ENCODE measurements at places on chromosomes 4 and X.
A peak's percentile ranks its signal among the peaks of the same experiment; 100 is the strongest.

DNA sequence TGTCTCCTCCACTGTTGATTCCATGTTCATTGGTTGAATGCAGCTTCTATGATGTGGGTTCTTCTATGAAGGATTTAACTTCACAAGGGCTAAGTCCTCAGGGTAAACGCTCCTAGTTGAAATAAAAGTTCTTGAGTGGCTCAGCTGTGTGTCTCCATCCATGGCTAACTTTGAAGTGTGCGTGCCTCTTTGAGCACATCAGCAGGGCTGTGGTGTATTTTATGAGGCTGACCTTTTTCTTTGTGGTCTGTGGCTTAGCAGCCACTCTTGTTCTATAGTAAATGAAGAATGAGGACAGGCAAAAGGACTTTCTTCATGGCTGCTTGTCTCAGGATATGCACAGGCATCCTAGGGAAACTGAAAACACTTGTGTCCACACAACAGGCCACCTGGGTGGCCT is 88.5 kb downstream of the KIT start:
- peak; percentile 25 for DNase-seq

GRCh38 chr4:110751986-110752385 is 129.1 kb upstream of the PITX2 start:
- no peak for DNase-seq

DNA sequence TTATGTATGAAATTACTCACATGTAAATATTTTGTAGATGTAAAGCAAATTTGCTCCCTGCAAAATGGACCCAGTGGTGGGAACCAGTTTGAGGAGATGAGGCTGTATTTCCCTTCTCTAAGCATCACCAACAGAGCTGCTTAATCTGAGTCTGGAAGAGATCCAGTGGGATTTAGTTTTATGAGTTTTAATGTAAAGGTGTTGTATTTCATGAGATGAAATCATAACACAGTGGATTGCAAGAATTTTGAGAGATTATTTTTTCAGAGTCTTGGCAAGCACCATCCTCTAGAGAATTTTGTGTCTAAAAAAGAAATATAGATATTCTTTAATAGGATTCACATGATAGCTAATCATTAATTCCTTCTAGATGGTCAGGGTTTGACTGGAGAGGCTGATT is 35.6 kb upstream of the SFRP2 start:
- no peak for DNase-seq

DNA sequence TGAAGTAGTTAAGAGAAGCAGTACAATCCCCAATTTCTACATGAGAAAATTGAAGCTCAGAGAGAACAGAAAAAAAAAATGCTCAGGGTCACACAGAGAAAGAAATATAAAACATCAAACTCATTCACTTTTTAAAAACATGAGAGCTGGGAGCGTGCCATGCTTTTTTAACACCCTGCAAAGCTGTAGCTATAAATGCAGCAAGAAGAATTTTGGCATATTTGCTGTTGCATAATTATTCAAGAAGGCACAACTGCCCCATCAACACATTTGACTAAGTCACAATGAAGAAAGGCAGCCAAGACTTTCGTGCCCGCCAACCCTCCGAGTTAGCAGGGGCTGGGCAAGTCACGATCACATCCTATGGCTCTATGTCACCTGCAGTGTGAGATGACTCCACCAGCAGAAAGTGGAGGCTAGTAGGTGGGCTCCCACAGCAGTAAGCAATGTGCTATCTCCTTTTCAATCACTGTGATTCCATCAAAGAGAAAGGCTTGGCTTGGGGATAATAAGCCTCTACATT is 214.8 kb downstream of the DHX15 start:
- no peak for DNase-seq

DNA sequence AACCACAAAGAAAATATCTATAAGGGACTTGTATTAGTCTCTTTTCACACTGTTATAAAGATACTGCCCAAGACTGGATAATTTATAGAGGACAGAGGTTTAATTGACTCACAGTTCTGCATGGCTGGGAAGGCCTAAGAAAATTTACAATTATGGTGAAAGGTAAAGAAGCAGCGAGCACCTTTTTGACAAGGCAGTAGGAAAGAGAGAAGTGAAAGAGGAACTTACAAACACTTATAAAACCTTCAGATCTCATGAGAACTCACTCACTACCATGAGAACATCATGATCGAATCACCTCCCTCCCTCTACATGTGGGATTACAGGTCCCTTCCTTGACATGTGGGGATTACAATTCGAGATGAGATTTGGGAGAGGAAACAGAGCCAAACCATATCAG is 856.0 kb downstream of the TRAM1L1 start:
- DNase-seq, result no peak

- DNase-seq, result no peak
These were observed 98.1 kb upstream of the ENPP6 start for GRCh38 chr4:184315675-184316359.

- DNase-seq, result no peak
These were observed 48.0 kb upstream of the TMEM164 start for GRCh38 chrX:109954955-109955354.

- DNase-seq, result no peak
These were observed 10.6 kb upstream of the BCOR start for GRCh38 chrX:40108162-40108958.

- DNase-seq, result no peak
These were observed 6.4 kb downstream of the NKX6-1 start for GRCh38 chr4:84492737-84493091.

DNA sequence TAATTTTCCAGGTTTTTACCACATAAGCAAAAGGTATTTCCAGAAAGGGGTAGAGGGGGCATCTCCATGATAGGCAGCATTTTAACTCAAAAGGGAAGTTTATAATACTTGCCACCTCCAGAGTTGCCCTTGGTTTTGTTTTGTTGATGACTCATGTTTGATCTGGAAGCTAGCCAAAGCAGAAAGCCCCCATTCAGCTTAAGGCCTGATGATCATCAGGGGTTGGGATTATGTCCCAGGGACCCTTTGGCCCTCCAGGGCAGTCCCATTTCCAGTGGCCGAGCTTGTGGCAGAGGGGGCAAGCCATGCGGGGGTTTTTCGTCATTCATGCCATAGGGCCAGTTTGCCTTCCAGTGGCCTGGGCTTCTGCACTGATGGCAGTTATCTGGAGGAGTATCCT is 143.0 kb upstream of the PLAC1 start:
- no peak for DNase-seq

GRCh38 chrX:107677501-107677901 is 49.2 kb downstream of the PRPS1 start:
- no peak for DNase-seq

- DNase-seq, result no peak
These were observed 4.2 kb downstream of the TLL1 start for GRCh38 chr4:165877286-165877685.

- DNase-seq, result no peak
These were observed 80.0 kb downstream of the FHIP1A start for GRCh38 chr4:151488968-151489367.

DNA sequence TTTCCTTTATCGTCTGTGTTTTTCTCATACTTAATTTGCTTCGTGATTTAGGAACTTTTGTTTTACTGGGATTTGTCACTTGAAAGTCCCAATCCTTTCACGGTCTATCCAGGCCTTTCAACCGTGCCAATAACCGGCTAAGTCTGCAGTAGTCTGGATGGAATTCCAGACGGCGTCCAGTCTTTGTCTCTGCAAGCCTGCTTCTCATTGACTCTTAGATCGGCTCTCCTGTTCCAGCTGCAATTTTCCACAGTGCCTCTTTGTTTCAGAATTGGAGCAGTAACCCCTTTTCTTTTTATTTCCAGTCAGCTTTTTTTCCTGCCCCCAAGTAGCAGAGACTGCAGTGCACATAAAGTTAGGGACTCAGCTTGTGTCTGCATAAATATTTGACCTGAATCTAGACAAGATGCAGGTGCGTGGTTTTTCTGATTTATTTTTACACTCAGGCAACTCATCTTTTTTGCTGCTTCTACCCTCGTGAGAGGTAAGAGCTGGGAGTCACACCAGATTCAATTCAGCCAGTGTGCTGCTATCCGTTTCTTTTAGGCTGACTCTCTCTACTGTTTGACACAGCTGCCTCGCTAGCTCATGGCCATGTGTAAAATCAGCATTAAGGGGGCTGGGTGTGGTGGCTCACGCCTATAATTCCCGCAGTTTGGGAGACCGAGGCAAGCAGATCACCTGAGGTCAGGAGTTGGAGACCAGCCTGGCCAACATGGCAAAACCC is 37.4 kb upstream of the DHRSX start:
- DNase-seq, result no peak

DNA sequence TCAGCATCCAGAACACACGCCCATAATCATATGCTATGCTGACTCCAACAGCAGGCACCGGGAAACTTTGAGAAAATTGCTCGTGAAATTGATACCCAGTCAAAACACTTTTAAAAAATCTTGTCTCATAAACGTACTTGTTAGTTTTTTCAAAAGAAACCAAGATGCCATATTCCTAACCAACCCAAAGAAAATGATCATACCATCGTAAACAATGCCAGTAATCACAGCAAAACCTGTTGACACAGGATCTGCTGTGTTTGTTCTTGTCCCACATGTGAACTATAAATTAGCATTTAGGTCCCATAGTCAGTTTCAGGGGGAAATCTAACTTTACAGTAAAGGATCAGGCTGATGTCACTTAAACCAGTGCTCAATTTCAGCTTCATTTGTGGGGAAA is 23.0 kb downstream of the PRSS12 start:
- DNase-seq, result no peak

GRCh38 chrX:17596546-17597205 is 140.6 kb upstream of the SCML1 start:
- no peak for DNase-seq

GRCh38 chr4:1862055-1862911 is 6.3 kb upstream of the LETM1 start:
- DNase-seq, result no peak

DNA sequence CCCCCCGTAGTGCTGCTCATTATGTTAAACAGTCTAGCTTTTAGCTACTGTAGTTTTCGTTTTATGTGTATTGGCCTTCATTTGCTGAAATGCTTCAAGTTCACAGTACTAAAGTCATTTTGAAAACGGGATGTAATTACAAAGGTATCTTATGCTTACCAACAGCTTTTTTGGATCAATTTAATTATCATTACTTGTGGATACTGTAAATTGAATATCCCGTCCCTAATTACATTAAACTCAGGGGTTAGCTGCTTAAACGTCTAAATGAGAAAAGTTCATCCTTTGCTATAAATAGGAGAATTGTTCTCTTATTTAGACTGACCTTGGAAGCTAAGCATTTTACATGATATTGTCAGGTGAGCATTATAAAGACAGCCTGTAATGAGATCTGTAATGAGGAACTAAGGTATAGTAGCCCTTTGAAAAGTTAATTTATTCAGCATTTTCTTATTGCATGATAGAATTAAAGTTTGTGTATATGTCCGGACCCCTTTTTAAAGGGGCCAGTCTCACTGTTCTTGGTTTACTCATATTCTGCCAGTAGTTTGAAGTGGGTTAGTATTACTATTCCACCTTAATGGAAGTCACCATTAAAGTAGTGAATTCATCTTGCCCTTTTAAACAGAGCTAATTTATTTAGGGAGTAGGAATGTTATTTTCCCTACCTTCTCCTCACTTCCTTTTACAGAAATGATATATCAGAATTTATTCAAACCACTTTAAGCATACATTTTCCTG is 252.6 kb downstream of the TENM3 start:
- no peak for DNase-seq

GRCh38 chrX:103685396-103685795 is 1.1 kb downstream of the MORF4L2 start:
- DNase-seq, result peak; percentile 24

DNA sequence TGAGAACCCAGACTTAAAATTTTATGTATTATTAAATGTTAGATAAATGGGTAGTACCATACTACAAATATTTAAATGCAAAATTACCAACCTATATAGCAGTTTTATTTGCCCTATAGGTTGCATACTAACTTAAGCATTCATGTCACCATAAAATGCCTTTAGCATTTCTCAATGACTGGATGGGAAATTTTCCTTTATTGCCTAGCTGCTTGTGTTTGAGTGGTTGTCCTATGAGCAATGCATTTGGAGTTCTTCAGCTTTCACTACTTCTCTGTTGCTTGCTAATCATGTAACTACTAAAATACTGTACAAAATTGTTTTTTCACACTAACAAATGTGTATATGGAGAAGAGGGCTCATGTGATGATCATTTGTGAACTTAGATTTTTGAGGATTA is 44.2 kb upstream of the CEP135 start:
- no peak for DNase-seq

GRCh38 chrX:109940411-109940810 is 62.5 kb upstream of the TMEM164 start:
- no peak for DNase-seq

GRCh38 chr4:169234137-169234855 is 36.5 kb downstream of the SH3RF1 start:
- DNase-seq, result no peak

DNA sequence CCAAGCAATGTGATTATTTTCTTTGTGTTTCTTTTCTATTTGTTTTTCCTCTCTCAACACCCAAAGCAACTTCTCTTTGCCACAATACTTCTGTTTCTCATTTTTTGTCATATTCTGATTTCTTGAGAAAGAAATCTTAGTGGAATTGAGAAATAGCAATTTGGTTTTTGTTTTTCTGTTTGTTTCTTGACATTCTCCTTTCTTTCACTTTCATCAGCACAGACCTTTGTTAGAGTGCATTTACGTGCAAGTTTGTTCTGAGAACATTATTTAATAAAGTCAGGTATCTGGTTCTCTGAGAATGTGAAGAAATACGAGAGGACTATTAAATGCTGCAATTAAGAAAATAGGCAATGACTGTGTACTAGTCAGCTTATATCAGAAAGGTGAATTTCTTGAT is 608.1 kb upstream of the AADAT start:
- no peak for DNase-seq

DNA sequence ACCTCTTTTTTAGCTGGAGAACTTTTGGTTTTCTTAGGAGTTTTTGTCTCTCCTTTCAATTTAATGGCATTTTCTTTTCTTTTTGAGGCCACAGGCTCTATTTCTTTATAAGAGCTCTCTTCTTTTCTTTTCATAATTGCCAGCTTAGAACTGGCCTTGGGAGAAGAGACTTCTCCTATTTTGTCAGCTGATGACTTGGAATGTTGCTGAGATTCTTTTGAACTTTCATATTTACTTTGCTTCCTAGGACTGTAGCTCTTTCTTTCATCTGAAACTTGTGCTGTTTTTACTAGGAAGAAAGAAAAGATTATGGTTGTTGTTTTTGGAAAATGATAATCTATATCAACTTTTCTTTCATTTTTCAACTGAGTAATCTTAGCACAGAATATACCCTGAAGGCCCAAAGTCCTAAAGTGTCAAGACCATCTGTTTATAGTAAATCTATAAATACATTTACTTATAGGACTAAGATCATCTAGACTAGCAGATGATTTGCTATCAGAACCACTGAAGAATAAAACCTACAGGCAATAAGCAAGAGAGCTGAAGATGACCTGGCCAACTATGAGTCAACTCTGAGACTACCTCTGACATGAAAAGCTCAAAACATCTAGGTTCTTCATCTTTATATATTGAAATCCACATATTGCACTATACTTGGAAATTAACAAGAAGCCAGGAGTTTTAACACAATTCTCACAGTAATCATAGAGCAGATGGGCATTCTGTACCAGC is 45.6 kb downstream of the RFC1 start:
- DNase-seq, result peak; percentile 24
